ENCODE measurements at places on chromosomes 2 and 18.

GRCh38 chr2:184599872-184600222 is 1.5 kb downstream of the ZNF804A start:
- DNase-seq = no peak

GRCh38 chr2:217092710-217093379 is 233.0 kb upstream of the TNP1 start:
- no peak for DNase-seq

DNA sequence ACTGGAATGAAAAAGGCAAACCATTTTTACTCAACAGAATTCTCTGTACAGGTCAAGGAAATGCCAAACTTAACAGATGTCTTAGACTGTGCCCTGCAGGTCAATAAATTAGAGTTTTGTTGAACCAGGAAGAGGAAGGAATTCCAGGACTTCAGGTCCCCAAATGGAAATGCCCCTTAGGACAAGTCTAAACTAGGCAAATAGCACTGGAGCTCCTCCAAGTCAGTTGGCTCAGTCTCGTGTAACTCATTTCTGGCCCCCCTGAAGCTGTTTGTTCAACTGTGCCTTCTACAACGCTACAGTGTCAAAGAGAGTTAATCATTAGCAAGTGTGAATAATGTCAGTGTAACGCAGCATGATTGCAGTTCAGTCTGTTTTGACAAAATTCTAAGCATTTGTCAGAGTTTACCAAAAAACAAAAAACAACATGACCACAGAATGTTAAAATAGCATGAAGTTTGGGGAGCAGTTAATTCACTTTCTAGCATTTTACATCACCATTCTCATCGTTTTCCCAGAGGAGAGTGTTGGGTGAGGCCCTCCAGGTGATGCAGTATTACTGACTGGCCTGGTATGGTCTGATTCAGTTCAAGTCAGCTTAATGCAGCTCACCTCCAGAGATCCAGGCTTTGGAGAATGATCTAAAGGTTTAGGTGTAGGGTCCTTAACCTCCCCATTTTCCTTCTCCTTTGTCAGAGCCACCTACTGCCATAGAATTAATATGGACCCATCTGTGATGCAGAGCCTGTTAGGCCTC is 108.1 kb downstream of the AQP4 start:
- no peak for DNase-seq

DNA sequence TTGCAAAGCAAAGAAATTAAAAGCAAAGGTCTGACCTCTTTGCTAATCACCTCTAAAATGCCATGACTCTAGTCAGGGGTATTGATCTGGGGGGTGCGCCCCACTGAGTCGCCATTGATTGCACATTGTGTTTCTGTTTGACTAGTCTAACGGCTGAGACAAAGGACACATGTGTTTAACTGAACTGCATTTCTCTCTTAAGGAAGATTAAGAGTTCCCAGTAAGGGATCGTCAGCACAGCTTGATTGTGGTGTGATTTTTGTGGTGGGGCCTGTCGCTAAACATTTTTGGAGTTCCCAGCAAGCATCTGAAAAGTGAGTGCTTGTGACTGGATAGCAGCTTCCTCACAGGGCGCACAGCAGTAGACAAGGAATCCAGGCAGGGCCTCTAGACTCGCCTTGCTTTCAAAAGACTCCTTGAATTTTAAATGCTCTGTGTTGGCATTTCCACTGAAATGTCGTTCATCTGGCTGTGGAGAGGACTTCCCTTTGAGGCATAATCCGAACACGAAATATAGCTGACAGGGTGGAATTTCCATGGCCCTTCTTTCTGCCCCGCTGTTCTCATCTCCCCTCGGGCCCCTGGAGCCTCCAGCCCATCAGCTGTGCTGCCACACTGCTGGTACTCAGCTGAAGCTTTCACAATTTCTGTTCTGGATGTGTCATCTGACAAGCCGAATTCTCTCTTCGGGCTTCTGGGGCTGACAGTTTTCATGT is 126.3 kb downstream of the FAM168B start:
- DNase-seq = no peak

- peak; percentile 78 for DNase-seq
These were observed 9.0 kb upstream of the TMBIM1 start for GRCh38 chr2:218301176-218301819.

- no peak for DNase-seq
These were observed 69.9 kb upstream of the FAM136A start for GRCh38 chr2:70371753-70372152.

GRCh38 chr2:113720167-113720566 is 36.3 kb downstream of the SLC35F5 start:
- DNase-seq = no peak

GRCh38 chr2:189018631-189019030 is 44.5 kb downstream of the COL3A1 start:
- no peak for DNase-seq

DNA sequence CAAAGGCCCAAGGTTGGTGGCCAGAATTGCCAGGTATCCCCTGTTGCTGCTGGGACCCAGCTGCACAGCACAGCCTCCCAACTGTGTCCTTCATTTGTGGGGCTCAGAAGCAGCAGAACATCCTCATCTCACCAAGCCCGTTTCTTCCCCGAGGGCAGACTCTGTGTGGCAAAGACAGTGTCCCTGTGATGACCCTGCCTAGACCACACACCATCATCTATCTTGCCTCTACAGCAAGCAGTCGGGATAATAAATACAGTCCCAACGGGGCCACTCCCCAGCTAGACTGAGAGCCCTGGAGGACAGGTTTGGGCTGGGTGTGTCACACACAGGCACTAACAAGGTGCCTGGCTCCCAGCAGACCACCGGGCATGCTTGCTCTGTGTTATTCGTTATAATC is 93.4 kb downstream of the PTGR3 start:
- no peak for DNase-seq

DNA sequence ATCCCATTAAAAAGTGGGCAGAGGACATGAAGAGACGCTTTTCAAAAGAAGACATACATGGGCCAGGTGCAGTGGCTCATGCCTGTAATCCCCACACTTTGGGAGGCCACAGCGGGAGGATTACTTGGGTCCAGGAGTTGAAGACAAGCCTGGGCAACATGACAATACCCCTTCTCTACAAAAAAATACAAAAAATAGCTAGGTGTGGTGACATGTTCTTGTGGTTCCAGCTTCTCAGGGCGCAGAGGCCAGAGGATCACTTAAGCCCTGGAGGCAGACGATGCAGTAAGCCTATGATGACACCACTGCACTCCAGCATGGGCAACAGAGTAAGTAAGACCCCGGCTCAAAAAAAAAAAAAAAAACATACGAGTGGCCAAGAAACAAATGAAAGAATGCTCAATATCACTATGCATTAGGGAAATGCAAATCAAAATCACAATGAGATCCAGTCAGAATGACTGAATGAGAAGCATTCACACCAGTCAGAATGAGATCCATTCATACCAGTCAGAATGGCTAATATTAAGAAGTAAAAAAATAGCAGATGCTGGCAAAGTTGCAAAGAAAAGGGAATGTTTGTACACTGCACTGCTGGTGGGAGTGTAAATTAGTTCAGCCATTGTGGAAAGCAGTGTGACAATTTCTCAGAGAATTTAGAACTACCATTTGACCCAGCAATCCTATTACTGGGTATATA is 550.2 kb upstream of the SLC39A10 start:
- DNase-seq = no peak

DNA sequence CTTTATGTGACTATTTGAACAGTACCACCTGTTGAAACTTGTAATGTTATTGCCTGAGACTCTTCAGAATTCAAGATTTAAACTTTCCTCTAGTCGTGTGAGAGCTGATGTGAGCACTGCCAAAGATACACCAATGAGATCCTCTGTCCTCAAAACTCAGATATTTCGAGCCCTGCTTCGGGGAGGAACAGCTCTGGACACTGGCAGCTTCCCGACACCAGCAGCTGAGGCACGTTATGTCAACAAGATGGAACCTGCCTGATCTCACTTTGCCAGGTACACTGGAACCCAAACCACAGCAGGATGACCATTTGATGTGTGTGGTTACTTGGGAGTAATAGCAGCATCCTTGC is 319.9 kb upstream of the RBMS1 start:
- DNase-seq = no peak

DNA sequence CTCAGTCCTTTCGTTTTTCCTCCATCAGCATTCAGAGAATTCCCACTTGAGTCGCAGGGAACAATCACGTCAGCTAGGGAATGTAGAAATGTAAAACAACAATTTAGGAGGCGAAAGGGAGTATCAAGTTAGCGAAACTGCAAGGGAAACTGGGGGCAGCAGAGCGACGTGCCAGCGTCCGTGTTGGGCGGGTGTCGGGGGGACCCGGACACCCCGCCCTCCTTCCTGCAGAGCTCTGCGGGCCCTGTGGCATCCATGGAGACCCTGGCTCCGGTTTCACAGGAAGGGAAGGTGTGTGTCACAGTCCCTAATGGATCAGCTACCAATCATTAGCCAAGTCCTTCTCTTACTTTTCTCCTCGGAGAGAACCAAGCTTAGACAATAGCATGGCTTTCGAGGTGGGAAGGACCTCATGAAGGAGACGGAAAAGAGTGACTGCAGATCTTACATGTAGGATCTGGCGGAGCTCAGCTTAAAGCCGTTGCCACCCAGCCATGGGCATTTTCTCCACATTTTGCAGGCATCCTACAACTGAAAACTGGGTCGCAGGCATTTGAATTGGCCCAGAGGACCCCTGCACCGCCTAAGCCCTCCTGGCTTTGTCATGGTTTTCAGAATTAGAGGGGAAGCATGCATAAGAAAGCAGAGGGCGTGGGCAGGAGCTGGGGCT is 33.7 kb downstream of the SOX11 start:
- no peak for DNase-seq

- no peak for DNase-seq
These were observed 37.4 kb downstream of the MRPL44 start for GRCh38 chr2:223994562-223995162.

DNA sequence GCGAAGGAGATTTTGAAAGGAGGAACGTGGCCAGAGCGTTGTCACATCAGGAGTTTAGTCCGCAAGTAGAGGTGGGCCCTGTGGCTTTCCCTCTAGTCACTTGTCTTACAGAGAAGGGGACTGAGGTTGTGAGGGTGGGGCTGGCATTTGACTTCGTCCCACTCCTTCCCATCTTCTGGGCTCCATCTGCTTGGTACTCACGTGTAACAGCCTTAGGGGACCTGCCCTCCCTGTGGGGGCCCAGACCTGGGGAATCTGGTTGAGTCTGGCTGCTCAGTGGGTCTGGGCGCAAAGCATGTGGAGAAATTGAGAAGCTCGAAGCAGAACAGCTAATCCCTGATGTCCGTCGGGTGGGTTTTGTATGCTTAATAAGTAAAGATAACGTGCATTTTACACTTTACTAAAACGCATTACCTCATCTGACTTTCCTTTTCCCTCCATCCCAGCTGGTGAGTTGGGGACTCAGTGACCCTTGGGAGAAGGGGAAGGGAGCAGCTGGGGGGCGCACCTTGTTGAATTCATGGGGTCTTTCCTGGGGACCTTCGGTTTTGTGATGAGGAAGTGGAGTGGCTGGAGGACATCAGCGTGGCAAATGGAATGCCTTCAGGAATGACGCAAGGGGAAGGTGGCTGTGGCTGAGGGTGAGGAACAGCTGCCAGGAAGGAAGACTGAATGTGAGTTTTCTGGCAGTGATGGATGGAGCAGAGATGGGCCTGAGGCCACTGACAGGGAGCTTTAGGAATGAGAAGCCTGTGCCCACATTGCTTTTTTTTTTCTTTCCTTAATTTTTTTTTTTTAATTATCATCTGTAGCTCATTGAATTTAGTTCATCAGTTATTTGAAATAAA is 44.8 kb downstream of the ASAP2 start:
- DNase-seq = no peak

DNA sequence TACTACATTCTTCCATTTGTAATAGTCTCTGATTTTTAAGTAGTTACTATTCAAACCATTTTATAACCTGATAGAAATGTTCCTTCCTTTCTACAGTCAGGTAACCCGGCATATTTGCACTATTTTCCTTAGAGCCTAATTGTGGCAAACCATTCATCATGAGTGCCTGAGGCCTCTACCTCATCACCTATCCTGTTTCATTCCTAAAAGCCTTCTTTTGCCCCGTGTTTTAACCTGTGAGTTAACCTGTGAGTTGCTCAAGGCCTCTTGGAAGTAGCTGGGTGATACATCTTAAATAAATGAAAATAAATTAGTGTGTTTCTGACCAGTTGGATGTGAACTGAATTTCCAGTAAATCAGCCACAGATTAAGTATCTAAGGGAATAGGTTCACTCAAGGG is 6.5 kb upstream of the KLHL29 start:
- DNase-seq = no peak

GRCh38 chr2:74199275-74199701 is 873 bp downstream of the MTHFD2 start:
- no peak for DNase-seq

GRCh38 chr2:201824212-201824611 is 17.9 kb downstream of the CDK15 start:
- DNase-seq = no peak

DNA sequence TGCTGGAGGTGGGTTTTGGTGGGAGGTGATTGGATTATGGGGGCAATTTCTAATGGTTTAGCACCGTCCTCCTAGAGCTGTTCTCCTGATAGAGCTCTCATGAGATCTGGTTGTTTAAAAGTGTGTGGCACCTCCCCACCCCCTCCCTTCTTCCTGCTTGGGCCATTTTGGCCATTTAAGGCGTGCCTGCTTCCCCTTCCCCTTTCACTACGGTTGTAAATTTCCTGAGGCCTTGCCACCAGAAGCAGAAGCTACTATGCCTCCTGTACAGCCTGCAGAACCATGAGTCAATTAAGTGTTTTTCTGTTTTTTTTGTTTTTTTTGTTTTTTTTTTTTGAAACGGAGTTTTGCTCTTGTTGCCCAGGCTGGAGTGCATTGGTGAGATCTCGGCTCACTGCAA is 335.7 kb upstream of the HS6ST1 start:
- no peak for DNase-seq

DNA sequence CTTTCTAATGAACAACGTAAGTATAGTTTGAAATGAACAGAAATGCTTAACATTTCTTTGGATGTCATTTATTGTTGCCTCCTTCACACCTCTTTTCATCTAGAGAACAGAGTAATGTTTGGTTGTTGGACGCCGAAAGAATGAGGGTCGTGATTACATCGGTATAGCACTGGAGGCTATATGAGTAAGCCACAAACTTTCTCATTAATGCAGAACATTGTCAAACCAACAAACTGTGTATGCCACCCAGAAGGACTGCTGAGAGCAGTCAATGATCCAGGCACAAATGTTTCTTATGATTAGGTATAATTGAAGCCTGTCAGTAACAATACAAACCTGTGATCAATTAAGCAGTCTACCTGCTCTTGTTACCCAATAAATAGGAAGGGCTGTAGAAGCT is 1494.7 kb upstream of the NXPH2 start:
- no peak for DNase-seq

DNA sequence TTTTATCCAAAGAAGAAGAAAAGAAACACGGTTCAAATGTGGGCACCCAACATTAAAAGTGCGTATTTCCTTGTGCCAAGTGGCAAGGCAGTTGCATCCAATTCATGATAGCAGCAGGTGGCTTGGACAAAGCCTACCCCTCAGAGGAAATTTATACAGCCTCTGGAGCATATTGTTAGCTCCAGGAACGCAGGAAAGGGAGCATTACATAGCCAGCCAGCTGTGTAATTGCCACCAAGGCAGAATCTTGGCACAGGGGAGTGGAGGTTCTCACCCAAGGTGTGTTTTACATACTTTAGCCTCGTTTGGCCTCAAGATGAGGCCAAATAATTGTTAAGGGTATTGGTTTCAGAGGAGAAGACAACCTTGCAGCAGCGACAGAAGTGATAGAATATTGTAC is 526.9 kb downstream of the TMEM182 start:
- no peak for DNase-seq
